Occipital lobe (tissue), 3 donors: ENCODE measurements at places on chromosomes 16 and 17.
A peak's percentile ranks its signal among the peaks of the same experiment; 100 is the strongest.

- DNase-seq: no peak
Observed at GRCh38 chr16:28932339-28933141, 769 bp downstream of the CD19 start.

- no peak for DNase-seq
Observed at GRCh38 chr17:50763716-50764475, 3.4 kb downstream of the ANKRD40CL start.

GRCh38 chr17:77821114-77821513 is 137.4 kb upstream of the TNRC6C start:
- DNase-seq: no peak

- no peak for DNase-seq
Observed at GRCh38 chr17:72822358-72823023, 270.0 kb downstream of the SLC39A11 start.

DNA sequence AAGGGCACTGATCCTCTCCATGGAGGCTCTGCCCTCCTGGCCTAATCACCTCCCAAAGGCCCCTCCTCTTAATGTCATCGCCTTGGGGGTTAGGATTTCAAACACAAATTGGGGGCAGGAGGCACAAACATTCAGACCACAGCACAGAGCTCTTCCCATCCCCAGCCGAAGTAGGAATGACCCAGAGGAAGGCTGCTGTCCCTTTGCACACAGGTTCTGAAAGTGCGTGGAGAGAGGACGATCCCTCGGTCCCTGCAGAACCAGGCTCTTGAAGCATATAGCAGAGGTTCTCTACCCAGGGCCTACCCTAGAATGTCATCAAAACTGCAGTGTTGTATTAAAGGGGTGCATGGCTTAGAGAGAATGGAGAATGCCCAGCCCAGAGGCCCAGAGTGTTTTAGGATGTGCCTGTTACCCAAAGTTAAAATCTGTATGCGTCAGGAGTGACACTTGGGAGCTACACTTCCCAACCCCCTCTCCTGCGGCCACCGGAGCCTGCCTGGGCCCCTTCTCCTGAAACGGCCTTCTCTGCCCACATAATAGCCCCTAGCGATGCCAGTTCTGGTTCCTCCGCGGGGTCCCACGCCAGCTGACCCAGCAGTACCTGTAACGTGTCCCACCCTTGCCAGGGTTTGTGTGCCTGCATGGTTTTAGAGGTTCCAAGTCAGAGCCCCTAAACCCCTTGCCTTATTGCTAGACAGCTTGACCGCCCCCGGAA is 159.5 kb upstream of the CACNG5 start:
- no peak for DNase-seq

DNA sequence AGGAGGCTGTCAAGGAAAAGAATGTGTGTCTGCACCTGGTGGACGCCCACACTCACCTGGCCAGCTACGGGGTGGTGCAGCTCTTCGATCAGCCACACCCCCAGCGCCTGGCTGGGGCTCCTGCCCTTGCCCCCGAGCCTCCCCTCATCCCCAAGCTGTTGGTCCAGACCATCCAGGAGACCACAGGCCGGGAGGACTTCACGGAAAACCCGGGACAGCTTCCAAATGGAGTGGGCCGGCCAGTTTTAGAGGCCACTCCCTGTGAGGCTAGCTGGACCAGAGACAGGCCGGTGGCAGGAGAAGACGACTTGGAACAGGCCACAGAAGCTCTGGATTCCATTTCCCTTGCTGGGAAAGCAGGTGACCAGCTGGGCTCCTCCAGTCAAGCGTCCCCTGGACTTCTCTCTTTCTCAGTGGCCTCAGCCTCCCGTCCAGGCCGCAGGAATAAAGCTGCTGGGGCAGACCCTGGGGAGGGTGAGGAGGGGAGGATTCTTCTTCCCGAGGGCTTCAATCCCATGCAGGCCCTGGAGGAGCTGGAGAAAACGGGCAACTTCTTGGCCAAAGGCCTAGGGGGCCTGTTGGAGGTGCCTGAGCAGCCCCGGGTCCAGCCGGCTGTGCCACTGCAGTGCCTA is 2.2 kb downstream of the WDR81 start:
- no peak for DNase-seq

DNA sequence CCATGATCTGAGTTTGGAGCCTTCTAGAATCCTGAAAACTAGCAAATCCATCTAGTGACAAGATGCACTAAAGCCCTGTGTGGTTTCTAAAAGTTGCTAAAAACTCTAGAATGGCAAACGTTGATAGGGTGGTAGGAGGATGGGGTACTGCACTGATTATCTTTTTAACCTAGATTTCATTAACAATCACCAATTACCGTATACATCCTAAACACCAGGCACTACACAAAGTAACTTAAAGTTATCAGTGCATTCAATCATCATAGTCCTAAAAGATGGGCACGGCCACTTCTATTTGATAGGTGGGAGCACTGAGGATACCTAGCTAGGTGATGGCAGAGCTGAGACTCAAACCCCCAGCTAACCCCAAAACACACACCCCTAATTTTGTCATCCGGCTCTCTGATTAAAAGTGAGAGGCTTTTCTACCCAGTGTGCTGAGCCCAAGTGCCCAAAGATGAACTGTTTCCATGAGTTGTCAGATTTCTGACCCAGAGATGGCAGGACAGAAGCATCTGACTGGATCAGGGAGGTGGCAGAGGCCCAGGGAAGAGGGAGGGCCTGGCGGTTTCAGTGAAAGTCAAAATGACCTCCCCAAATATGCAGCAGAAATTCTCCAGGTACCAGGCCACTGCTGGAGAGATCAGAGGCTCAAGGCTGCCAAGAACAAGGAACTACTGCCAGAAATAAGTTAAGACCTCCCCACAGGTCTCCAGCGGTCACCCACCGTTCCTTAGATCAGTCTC is 396.8 kb downstream of the SOX9 start:
- no peak for DNase-seq

DNA sequence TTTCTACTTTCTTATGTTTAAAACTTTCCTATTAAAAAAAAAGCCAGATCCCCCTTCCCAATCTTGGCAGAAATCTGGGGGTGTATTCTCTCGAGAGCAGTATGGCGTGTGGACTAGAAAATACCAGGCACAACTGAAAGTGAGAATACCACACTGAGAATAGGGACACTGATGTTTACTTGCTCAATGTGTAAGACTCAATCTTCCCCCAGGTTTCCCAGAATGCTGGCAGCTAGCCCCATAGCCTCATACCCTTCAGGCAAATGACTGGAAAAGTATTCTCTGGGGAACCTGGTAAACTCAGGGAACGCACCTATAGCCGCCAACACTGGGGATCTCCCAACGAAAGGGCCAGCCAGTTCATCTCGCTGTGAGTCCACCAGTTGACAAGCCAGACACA is 15.3 kb downstream of the ZZEF1 start:
- no peak for DNase-seq

DNA sequence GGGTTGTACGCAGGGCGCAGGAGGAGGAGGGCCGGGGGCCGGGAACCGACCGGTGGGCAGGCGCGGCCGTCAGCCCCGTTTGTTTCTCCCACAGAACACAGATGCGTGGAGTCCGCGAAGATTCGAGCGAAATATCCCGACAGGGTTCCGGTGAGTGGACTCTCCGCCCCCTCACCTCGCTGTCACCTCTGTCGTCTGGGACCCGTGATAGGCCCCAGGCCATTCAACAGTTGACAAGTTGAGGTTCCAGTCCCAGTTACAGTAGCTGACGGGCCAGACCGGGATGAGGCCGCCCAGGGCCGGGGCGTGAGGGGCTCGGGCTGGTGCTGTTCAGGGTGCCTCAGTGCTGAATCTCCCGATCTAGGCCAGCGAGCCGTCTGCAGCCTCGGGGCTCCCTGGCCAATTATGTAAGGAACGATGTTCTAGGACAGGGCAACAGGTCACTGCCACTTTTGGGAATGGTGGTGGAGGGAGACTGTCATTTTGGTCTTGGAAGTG is 628 bp downstream of the GABARAPL2 start:
- no peak for DNase-seq

GRCh38 chr16:70687671-70688245 is 1.9 kb upstream of the MTSS2 start:
- DNase-seq: no peak

GRCh38 chr16:31487720-31488467 is 5.0 kb downstream of the SLC5A2 start:
- DNase-seq: no peak

DNA sequence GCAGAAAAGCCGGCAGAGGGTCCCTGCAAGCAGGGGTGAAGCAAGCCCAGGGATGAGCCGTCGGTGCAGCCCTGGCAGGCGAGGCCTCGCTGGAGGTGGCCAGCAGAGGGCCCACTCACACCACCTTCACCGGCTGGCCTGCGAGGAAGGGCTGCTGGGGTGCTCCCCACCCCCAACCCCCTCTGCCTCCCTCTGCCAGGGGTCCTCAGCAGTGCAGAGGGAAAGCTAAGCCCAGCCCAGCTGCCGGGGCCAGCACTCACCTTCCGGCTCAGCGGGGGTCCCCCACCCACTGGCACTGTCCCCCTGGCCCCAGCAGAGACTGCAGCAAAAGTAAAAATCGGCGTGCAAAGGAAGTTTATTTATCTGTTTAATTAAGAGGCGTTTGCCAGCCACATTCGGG is 113.4 kb downstream of the ENGASE start:
- peak; percentile 31 for DNase-seq

DNA sequence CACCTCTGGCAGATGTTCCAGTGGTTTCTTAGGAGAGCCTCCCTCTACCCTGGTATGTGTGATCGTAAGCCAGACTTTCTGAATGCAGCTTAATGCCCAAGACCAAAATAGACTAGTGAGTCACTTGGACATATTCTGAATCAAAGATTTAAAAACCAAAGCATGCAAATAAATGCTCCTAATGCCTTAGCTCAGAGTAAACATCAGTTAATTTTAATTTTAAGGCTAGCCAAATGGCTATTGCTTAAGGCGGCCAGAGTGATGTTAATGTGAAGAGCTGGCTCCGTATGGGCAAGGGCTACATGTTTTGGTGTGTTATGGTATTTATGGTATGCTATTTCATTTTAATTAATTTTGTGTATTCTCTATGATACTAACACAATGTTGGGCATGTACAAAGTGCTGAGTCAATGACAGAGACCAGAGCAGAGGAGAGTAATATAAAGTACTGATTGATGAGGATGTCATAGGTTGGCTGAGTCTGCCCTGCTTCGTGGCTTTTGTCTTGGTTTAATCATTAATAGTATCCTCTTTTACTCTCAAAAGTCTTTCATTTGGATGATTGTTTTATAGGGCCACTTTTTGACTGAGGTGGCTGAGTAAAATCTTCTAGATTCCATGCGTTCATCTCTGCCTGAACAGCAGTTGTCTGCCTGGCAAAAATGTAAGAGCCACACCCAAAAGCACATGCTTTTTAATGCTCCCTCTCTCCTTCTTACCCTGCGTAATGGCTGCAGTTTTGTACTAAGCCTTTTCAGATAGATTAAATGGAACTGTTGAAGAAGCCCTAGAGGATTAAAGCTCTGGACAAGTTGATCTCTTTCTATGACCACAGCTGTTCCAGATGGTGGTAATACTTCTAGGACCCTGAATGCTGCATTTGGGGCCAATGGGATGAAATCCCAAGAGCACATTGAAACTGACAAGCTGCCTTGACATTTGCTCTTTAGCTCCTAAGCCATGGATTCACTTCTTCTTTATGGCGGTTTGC is 59.6 kb downstream of the MAP2K6 start:
- no peak for DNase-seq

GRCh38 chr16:49621241-49622083 is 234.4 kb downstream of the ZNF423 start:
- DNase-seq: no peak

- no peak for DNase-seq
Observed at GRCh38 chr16:10652730-10653590, 41.8 kb downstream of the TEKT5 start.

GRCh38 chr16:84995663-84996062 is 15.7 kb downstream of the ZDHHC7 start:
- DNase-seq: no peak

DNA sequence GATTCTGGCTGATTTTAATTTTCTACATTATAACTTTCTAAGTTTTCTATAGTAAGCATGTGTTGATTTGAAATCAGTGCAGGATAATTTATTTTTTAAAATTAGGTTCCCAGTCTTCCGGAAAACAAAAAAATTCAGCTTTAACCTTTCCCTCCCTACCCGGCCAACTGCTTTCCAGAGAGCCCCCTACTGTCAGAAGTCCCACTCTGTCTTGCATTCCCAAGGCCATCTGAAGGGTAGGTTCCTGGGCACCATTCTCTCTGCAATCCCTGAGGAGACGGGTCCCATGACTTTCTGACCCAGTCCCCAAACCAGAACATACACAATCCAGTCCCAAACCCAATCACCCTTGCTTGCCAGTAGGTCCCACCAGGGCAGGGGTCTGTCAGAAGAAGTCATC is 200.3 kb downstream of the CYLD start:
- no peak for DNase-seq

DNA sequence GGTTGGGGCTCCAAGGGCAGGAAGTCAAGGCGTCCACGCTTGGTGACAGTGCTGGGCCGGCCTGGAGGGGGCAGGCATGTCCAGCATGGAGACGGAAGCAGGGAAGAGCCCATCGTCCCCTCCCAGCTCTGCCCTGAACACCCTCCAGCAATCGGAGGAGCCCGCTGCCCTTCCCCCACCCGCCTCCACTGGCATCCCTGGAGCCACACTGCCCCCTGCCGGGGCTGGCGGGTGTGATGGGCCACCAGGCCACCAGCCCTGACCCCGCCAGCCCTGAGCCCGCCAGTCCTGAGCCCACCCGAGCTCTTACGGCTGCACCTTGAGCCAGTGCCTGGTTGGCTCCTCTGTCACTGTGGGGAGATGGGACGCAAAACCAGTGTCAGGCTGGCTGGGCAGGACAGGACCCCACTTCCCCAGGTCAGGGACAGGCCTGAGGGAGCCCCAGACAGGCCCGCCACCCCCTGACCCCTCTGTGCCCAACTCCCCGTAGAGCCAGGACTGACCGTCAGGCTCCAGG is 4.1 kb upstream of the CDH15 start:
- DNase-seq: peak; percentile 34

DNA sequence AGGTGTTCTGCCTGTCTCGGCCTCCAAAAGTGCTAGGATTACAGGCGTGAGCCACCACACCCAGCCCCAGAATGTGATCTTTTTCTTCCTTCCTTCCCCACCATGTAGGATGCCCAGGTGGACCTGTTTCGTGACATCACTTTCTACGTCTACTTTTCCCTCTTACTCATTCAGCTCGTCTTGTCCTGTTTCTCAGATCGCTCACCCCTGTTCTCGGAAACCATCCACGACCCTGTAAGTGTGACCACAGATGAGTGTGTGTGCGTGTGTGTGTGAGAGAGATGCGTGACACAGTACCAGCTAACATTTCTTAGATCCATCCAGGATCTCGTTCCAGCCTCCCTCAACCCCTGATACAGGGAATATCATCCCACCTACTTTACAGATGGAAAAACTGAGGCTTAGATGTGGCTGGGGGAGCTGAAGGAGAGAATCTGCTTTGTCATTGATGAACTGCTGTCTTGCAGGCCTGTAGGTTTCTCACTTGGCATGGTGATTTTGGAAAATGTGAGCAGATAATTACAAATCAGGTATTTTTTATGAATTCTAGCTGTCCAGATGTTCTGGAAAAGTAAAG is 67.1 kb downstream of the ABCC1 start:
- DNase-seq: no peak

DNA sequence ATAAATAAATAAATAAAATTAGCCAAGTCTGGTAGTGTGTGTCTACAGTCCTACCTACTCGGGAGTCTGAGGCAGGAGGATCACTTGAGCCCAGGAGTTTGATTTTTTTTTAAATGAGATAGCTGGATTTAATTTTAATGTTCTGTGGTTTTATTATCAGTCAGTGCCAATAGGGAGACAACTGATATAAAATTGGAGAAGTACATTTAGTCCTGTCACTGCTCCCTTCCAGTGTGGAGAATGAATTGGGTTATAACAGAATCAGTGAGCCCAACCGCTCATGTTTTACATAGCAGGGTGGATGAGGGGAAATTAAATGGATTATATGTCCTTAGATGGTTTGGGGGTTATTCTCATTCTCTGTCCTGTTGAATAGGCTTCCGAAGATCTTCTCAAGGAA is 6.2 kb downstream of the NME1 start:
- no peak for DNase-seq
